ENCODE measurements at places on chromosomes 2 and 18. TPM values are rescaled to one million over a fixed set of nuclear protein-coding genes. Genes with fewer than 3 reads are reported as not detected.

The HOXD12 gene
- total RNA-seq, result not detected

The LYG2 gene
- not detected for total RNA-seq

The ADD2 gene
- 236 TPM for total RNA-seq

The FSIP2 gene
- 2.3 TPM for total RNA-seq

The CYP27A1 gene
- 5.8 TPM for total RNA-seq

The FOXD4L1 gene
- total RNA-seq, result 0.69 TPM

The TBR1 gene
- total RNA-seq, result 3.9 TPM

The SPATA3 gene
- total RNA-seq, result not detected

The LINC00305 gene
- total RNA-seq, result not detected

The SLC8A1 gene
- total RNA-seq, result 190 TPM

The KLHL29 gene
- 16.1 TPM for total RNA-seq

The IL37 gene
- not detected for total RNA-seq

The PELI1 gene
- total RNA-seq, result 29.1 TPM

The MC2R gene
- total RNA-seq, result not detected

The UGT1A3 gene
- total RNA-seq, result not detected

The SALL3 gene
- 18.9 TPM for total RNA-seq

The IL1RL1 gene
- 0.69 TPM for total RNA-seq

The TFCP2L1 gene
- total RNA-seq, result 0.69 TPM

The DYNAP gene
- total RNA-seq, result not detected

The FKBP7 gene
- total RNA-seq, result 10.1 TPM

The UGT1A5 gene
- not detected for total RNA-seq

The CRYGC gene
- total RNA-seq, result not detected

The PROKR1 gene
- 1.8 TPM for total RNA-seq

The MRPS9 gene
- 19.6 TPM for total RNA-seq

The ASXL3 gene
- 74.5 TPM for total RNA-seq

The TMEM37 gene
- total RNA-seq, result 0.92 TPM

The ANKRD53 gene
- 0.92 TPM for total RNA-seq

Measured in diencephalon (tissue), 1 donor.